ENCODE measurements at places on chromosomes 6 and 20.

DNA sequence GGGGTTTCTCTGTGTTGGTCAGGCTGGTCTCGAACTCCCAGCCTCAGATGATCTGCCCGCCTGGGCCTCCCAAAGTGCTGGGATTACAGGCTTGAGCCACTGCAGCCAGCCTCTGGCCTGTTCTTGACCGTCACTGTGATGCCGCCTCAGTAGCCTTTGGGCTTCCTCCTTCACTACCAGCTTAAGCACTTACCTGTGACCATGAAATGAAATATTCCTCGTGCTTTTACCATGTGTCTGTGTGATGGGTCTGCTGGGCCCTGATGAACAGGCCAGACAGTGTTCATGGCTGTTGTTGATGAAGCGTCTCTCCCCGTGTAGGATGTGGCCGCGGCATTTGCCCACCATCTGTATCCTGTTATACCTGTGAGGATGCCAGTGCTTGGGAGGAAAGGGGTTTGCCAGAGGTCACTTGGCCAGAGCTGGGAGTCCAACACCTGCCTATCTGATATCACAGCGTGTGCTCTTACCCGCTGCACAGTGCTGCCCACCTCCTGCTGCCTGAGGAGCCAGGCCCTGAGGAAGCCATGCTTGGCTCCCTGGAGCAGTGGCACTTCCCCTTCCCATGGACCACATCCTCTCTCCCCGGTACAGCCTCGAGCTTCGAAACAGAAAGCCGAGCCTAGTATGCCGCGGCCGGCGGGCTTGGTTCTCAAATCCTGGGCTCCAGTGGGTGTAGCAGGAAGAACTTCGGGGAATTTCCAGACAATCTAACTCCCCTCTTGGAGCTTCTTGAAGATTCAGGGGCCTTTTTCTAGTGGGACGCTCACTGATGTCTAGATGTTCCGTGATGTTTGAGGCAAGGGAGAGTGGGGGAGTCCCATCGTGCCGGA, 167.9 kb downstream of the ZDHHC14 start:
- DNase-seq = no peak

- no peak for DNase-seq
Measured at GRCh38 chr6:107670792-107671199, 153.3 kb downstream of the SCML4 start.

DNA sequence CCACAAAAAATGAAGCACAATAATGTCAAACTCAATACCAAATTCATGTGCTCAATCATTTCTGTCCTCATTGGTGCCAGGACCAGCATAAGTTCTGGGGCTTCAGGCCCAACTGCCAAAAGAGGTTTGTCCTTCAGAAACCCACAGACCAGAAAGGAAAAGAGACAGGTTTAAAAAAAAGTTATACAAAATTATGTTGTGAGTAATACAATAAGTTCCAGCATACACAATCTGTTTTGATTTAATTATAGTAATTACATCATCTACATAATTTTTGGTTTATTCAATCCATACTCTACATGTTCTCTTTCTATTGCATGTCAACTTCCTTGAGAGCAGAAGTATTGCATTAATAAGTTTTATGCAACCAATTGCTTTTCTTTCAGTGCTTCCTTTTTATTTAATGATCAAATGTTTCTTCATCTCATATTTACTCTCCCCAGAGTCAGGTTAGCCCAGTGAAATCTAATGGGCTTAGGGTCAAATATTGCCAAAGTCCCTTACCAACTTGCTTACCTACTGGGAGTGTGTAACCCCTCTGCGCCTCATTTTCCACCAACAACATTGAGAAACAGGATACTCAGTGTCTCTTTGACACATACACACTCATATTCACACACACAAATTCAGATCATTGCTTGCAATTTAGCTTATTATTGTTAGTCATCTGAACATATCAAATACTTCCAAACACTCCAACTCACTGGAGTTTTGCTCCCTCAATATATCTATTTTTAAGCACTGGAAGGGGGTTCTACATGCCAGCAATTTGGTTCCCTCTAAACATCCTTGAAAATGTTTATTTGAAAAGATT, 424.4 kb upstream of the MARCKS start:
- DNase-seq = no peak

DNA sequence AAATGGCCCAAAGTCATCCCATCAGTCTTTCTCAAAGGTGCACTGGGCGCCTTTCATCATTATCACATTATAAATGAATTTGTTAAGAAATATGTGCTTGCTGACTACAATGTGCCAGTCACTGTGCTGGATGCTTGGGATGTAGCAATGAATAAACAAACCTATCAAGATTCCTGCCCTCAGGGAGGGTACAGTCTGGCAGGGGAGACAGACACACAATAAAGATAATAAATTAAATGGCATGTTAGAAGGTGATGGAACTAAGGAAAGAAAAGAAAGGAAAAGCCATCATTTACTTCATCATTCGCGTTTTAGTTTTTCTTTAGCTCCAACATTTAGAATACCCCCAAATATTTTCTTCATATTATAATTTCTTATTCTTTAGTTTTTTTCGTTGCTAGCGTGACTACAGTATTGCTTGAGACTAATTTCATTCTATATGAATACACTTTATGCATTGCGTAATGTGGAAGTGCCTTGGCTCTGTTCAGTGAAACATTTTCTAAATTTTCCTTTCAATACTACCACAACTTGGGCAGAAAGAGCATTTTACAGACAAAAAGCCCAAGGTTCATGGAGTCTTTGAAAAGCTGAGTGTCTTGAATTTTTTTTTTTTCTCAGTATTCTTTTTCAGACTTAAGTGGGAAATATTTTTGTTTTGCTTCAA, 48.7 kb upstream of the CITED2 start:
- DNase-seq = no peak

- DNase-seq = no peak
Measured at GRCh38 chr6:38262609-38263008, 377.1 kb downstream of the BTBD9 start.

GRCh38 chr6:41216616-41217015, 11.5 kb upstream of the TREML4 start:
- DNase-seq = no peak

DNA sequence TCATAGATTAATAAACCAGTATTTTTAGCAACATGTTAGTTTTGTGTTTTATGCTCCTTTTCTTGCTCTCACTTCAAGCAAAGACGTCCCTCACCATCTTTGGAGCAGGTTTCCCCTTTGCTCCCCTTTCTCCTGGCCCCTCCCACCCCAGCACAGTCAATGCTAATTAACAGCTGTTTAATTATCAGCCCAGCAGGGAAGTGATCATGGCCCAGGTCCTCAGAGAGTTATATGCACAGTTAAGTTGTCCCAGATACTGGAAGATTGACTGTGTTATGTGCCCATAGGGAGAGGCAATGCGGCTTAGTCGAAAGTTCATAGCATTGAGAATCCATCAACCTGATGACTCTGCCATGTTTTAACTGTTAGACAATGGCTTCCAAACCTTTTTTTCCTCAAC, 123.5 kb downstream of the PCSK2 start:
- no peak for DNase-seq

- no peak for DNase-seq
Measured at GRCh38 chr6:8177721-8178120, 75.4 kb upstream of the EEF1E1 start.

GRCh38 chr20:63031251-63032014, 24.7 kb upstream of the BHLHE23 start:
- no peak for DNase-seq

GRCh38 chr6:4344317-4344899, 209.0 kb upstream of the ECI2 start:
- no peak for DNase-seq

DNA sequence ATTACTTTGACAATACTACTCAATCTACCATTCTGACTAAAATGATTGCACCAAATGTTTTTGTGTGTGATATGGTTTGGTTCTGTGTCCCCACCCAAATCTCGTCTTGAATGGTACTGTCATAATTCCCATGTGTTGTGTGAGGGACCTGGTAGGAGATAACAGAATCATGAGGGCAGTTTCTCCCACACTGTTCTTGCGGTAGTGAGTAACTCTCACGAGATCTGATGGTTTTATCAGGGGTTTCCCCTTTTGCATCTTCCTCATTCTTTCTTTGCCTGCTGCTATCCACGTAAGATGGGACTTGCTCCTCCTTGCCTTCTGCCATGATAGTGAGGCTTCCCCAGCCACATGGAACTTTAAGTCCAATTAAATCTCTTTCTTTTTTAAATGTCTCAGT, 20.8 kb downstream of the SYCP2 start:
- DNase-seq = no peak

- DNase-seq = no peak
Measured at GRCh38 chr6:108549741-108550140, 11.0 kb upstream of the FOXO3 start.

DNA sequence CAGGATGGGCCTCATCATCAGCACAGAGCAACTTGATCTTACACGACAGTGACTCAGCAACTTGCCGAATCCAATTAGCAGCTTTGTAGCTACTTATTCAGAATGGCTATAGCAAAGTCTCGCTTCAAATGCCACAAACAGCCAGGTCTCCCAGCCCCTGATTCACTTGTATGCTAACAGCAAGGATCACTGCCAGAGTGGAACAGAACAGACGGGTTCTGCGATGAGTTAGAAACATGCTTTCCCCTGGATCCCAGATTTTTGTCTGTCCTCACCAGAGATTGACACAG, 254.4 kb downstream of the NRN1 start:
- no peak for DNase-seq

DNA sequence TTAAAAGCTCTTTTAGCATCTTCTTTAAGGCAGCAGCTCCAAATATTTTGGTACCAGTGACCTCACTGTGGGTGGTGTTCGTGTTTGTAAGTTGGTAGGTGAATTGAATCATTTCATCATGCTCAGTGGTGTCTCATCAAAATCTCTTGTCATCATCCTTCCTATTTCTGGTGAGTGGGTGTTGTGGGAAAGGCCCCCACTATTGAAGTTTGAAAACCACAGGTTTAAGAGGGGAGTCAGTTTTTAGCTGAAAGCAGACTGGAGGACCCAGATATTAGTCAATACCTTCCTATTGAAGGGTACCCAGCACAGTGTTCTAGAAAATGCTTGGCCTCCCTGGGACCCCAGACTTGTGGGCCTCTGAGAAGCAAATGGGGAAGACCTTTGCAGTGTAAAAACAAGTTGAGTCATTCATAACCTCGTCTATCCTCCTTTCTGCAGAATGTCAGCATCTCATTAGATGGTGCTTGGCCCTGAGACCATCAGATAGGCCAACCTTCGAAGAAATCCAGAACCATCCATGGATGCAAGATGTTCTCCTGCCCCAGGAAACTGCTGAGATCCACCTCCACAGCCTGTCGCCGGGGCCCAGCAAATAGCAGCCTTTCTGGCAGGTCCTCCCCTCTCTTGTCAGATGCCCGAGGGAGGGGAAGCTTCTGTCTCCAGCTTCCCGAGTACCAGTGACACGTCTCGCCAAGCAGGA, 3.7 kb downstream of the PIM1 start:
- DNase-seq = peak; percentile 33

- no peak for DNase-seq
Measured at GRCh38 chr20:20317195-20317594, 50.7 kb upstream of the INSM1 start.

DNA sequence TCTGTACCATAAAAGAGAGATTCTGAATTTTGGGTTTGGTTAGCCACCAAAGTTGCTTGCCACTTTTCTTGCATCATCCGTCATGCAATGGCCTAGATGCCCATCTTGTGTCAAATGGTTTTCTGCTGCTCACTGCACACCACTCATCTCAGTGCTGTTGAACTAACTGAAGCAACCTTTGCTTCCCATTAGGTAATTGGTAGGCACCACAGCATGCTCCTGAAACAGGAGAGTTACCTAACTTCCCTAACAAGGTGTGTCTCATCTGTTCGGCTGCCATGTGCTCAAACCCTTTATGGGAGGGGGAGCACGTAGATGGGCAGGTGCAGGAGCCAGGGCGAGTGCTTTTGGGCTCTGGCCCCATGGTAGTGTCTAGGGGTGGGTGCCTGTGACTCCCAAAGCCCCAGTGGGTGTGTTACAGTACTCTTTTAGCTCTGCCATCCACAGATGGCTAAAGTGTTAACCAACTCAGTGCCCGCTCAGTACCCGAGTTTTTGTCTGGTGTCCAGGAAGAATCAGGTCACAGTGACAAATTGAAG, 147.4 kb upstream of the SPACA1 start:
- DNase-seq = no peak

DNA sequence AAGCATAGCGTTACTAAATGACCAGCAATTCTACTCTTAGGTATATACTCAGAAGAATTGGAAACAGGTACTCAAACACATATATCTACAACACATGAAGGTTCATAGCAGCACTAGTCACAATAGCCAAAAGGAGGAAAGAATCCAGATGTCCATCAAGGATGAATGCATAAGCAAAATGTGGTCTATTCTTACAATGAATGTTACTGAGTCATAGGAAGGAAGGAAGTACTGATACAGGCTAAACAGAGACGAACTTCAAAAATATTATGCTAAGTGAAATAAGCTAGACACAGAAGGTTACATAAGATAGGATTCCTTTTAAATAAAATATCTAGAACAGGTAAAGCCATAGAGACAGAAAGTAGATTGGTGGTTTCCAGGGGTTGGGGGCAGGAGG, 93.5 kb downstream of the MAP3K7 start:
- no peak for DNase-seq

- DNase-seq = no peak
Measured at GRCh38 chr20:17756529-17756928, 56.8 kb downstream of the BANF2 start.

GRCh38 chr6:159104163-159104925, 59.6 kb upstream of the TAGAP start:
- peak; percentile 71 for DNase-seq

- no peak for DNase-seq
Measured at GRCh38 chr6:112321322-112321721, 25.8 kb upstream of the RFPL4B start.

DNA sequence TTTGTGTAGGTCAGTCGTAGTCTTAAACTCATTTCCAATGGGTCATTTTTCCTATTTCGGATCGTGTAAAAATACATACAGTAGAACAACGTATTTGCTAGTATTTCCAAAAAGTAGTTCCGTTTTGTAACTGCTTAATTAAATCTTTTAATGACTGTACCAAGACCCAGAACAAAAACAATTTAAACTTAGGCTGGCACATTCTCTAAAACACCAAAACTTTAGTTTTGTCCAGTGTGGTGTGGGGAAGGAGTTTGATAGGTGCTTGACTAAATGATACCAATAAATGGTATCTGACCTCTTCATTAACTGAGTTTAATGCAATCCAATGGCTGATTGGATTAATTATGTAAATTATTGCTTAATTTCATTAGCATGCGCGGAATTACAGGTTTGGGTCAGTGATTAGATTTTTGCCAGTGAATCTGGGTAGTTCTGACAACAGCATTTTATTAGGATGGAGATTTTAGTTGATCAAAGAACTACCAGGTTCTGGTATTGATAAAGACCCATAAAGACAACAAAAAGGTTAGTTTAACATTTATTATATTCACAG, 20.8 kb downstream of the OR2B2 start:
- no peak for DNase-seq

All from stimulated activated CD4-positive, alpha-beta T cell treated with anti-CD3 and anti-CD28 coated beads, Interleukin-1b, Interleukin-23, amount 100 ng/mL, for 4 hours (primary cell).